ENCODE measurements at places on chromosomes 5 and 9.

DNA sequence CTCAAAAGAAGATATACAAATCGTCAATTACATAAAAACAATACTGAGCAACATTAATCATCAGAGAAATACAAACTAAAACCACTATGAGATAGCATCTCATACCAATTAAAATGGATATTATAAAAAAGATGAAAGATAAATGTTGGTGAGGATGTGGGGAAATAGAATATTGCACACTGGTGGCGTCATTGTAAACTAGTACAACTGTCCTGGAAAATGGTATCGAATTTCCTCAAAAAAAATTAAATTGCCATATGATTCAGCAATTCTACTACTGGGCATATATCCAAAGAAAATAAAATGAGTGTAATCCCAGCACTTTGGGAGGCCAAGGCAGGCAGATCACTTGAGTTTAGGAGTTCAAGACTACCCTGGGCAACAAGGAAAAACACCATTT is 326.0 kb upstream of the FTMT start:
- no peak for DNase-seq

GRCh38 chr9:19754921-19755320 is 33.9 kb downstream of the SLC24A2 start:
- DNase-seq = no peak

DNA sequence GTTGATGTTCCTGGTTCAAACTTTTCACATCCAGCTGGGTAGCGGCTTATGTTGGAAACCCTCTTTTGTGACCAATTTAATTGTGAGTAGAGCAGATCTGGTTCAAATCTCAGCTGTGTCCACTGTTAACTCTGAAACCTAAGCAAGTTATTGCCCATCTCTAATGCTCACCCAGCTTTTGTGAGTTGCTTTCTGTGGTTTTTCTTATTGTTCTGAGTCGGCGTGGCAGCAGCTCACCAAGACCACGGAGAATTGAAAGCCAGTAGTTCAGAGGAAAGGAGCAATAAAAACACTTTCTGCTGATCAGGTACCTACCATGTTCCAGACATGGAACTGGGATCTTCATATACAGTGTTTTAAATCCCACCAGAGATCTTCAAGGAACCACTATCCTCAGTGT is 114.4 kb downstream of the DOCK2 start:
- no peak for DNase-seq

- no peak for DNase-seq
Measured at GRCh38 chr9:109401990-109402318, 81.1 kb upstream of the EPB41L4B start.

DNA sequence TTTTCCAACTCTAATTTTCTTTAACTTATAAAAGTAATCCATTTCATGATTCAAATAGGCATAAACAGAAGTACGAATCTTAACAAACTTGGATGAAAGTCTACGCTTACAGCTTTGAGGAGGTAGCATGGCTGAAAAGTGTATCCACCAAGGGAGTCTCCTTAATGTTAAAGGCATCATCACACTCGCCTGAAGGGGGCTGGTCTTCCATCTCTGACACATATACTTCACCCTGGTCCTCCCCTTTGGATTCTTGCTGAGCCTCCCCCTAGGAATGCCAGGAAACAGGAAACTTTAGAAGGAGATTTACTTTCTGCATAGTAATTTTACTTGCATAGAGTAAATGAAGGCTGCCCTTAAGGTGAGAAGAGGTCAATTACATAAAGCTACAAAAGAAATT is 10.3 kb upstream of the NME5 start:
- DNase-seq = no peak

DNA sequence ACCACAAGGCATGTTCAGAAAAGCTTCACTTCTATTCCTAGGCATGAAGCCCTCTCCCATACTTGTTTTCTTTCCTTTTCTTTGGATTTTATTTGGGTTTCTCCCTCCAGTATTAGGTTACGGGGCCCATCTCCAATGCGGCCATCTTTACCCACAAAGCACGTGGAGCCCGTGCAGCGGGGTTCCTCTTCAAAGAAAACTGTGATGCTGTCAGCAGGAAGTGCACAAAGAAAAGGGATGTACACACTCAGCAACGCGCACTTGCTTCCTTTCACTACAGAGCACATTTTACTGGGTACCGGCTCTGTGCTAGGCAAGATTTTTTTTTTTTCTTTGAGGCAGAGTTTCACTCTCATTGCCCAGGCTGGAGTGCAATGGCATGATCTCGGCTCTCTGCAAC is 106.6 kb downstream of the COL23A1 start:
- DNase-seq = no peak

Measured in right cardiac atrium (tissue), 5 donors.